ENCODE measurements at places on chromosomes 3 and 15.

- DNase-seq = no peak
These were observed 105.3 kb downstream of the SNRK start for GRCh38 chr3:43391621-43392020.

DNA sequence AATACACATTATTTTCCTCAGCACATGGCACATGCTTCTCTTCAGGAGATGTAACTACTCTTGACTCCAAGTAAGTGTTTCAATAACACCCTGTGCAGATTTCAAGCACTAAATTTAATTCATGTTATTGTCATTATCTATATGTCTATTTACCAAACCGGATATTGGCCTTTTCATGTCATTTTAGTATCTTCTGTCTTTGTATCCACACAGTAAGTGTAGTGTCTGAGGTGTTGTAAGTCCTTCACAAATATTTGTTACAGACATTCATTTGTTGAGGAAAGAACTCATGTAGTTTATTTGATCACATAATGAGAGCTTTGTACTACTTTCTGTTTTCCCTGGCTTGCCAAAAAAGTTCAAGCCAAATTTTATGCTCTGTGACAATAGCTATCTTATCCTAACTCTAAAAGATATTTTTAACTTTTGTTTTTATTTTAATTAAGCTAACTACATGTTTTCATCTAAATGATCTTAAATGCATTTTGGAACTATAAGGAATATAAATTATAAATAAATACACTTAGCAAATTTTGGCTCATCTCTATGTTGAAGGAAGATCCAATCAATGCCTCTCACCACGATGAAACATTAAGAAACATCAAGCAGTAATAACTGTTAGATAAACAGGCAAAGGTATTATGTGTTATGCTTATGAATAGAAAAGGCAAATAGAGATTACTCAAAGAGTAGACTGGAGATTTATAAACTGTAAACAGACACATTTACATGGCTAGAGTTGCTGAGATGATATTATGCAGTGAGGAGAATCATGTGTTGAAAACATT, 48.3 kb downstream of the SPTSSB start:
- no peak for DNase-seq

- no peak for DNase-seq
These were observed 1.3 kb downstream of the ABHD2 start for GRCh38 chr15:89089316-89090230.

DNA sequence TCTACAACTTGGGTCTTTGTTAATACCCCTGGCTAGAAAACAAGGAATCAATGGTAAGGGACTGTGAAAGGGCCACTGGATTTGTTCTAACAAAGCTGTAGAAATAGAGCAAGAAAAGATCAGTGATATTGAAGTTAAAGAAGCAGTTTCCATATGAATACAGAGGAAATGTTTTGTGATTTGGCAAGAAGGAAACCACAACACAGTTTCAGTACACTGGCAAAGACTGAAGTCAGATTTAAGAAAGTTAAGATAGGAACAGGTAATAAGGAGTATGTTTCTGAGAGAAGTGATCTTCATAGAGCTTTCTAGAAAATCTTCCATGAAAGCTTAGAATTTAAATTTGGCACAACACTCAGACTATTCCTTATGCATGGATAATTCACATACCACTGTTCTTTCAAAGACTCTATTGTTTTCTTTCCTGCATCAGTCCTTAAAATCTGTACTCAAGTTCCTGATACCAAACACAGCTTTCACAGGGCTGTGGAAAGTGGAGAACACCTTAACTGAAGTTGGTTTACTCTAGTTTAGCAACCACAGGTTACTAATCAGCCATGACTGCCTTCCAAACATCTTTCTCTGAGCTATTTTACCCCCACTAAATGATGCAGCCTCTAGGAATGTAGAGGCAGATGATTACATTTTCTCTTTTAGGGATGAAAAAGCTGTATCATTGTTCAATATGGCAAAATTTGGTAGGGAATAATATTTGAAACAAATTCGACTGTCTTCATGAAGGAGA, 32.4 kb upstream of the ALCAM start:
- DNase-seq = no peak

DNA sequence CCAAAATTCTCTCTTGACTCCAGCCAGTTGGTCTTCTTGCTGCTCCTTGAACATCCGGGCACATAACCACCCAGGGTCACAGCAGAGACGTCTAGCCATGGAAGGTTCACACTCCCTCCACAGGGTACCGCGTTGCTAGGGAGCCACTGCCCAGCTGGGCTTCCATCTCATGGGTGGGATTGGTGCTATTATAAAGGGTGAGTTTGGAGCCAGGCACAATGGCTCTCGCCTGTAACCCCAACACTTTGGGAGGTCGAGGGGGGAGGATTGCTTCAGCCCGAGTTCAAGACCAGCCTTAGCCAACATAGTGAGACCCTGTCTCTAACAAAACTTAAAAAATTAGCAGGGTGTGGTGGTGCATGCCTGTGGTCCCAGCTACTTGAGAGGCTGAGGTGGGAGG, 17.5 kb upstream of the SKOR1 start:
- no peak for DNase-seq

GRCh38 chr3:58899159-58899952, 150.5 kb downstream of the CFAP20DC start:
- DNase-seq = no peak
